ENCODE measurements at places on chromosomes 12 and 14. TPM values are rescaled to one million over a fixed set of nuclear protein-coding genes. Genes with fewer than 3 reads are reported as not detected.

GRCh38 chr12:1828856-1829255 lies 8.5 kb downstream of the LRTM2 start:
- no peak for DNase-seq
- H3K27ac ChIP-seq, result no peak overlapping the region
- H3K36me3 ChIP-seq, result peaks cover 37% of the 10 kb centered on the region
- H3K4me3 ChIP-seq, result no peak overlapping the region
- peaks cover 40% of the 10 kb centered on the region for H3K4me1 ChIP-seq

The PAX9 gene
- total RNA-seq, result 0.28 TPM

DNA sequence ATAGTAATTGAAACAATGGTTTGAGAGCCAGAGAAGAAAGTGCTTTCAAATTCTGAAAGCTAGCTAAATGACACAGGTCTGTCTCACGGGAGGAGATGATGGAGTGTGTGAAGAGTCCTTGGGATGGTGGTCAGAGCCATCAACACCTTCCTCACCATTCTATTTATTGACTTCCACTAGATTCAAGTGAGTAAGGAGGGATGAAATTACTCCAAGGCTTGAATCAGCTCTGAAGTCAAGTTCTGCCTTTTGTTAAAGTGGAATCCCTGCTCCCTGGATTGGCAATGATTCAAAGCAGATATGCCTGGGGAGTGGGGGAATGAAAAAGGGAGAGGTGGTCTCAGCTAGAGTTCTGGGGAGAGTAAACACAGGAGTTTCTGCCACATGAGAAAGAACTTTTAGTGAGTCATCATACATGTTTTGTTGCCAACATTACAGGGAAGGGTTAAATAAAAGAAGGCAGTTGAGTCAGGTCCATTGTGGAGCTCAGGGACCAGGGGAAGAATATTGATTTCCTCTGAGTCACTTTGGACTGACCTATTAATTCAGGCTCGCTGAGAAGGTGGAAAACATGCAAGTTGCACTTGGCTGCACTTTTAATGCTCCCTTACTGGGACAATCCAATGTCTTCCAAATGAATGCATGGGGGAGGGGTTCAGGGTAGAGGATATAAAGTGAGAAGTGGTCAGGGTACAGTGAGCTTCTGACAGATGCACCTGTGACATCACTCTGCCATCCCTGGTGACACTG lies 142.7 kb downstream of the TBX5 start:
- no peak overlapping the region for H3K27ac ChIP-seq
- H3K27me3 ChIP-seq, result peaks cover 2% of the 10 kb centered on the region
- H3K4me3 ChIP-seq, result no peak overlapping the region
- no peaks in the 10 kb centered on the region for H3K36me3 ChIP-seq
- no peak for DNase-seq

GRCh38 chr12:94047781-94048567 lies 100.4 kb upstream of the PLXNC1 start:
- no peaks in the 10 kb centered on the region for H3K27me3 ChIP-seq
- DNase-seq, result no peak
- H3K4me1 ChIP-seq, result no peaks in the 10 kb centered on the region
- no peak overlapping the region for H3K27ac ChIP-seq
- no peaks in the 10 kb centered on the region for H3K36me3 ChIP-seq

GRCh38 chr14:64195199-64195598 lies 99.0 kb downstream of the ESR2 start:
- peaks cover 28% of the 10 kb centered on the region for H3K4me1 ChIP-seq
- no peak for DNase-seq
- no peaks in the 10 kb centered on the region for H3K36me3 ChIP-seq
- H3K4me3 ChIP-seq, result no peak overlapping the region
- H3K27ac ChIP-seq, result no peak overlapping the region
- H3K27me3 ChIP-seq, result no peaks in the 10 kb centered on the region

The MANSC4 gene
- not detected for total RNA-seq

GRCh38 chr14:50001151-50001998 lies 108.5 kb downstream of the ARF6 start:
- H3K4me3 ChIP-seq, result no peak overlapping the region
- no peak for DNase-seq
- no peaks in the 10 kb centered on the region for H3K36me3 ChIP-seq
- peaks cover 13% of the 10 kb centered on the region for H3K27me3 ChIP-seq

GRCh38 chr12:49873361-49873934 lies 30.3 kb downstream of the FAIM2 start:
- peaks cover 44% of the 10 kb centered on the region for H3K36me3 ChIP-seq
- H3K4me3 ChIP-seq, result no peak overlapping the region
- H3K4me1 ChIP-seq, result peaks cover 41% of the 10 kb centered on the region
- H3K27me3 ChIP-seq, result no peaks in the 10 kb centered on the region
- no peak overlapping the region for H3K27ac ChIP-seq

DNA sequence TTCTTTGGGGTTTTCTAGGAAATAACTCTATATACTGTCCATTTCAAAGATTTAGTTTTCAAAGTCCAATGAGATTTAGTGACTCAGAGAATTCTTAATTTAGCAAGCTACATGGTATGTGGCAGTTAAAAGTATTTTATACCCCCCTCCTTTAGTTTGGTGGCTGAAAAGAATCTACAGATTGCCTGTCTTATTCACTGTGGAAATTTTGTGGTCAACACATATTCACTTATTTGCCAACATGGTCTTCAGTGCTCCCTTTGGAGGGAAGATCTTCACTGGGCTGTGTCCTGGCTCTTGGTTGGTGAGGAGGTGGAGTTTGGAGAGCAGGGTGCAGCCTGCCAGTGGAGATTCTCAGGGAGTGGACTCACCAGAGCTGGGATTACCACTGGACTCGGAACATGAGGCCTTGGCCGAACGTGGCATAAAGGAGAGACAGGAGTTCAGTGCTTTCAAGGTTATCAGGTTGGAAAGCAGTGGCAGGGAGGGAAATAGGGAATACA lies 39.8 kb downstream of the SAMD4A start:
- no peaks in the 10 kb centered on the region for H3K4me1 ChIP-seq
- no peaks in the 10 kb centered on the region for H3K27me3 ChIP-seq
- no peak overlapping the region for H3K4me3 ChIP-seq
- no peak overlapping the region for H3K27ac ChIP-seq
- no peak for DNase-seq

The KRT6C gene
- total RNA-seq, result not detected

- H3K27ac ChIP-seq, result peak overlapping the region; percentile 79
- no peaks in the 10 kb centered on the region for H3K36me3 ChIP-seq
- no peak overlapping the region for H3K4me3 ChIP-seq
These were observed 29.9 kb upstream of the TC2N start for GRCh38 chr14:91897106-91897701.

The FAM181A gene
- total RNA-seq, result 3.5 TPM

DNA sequence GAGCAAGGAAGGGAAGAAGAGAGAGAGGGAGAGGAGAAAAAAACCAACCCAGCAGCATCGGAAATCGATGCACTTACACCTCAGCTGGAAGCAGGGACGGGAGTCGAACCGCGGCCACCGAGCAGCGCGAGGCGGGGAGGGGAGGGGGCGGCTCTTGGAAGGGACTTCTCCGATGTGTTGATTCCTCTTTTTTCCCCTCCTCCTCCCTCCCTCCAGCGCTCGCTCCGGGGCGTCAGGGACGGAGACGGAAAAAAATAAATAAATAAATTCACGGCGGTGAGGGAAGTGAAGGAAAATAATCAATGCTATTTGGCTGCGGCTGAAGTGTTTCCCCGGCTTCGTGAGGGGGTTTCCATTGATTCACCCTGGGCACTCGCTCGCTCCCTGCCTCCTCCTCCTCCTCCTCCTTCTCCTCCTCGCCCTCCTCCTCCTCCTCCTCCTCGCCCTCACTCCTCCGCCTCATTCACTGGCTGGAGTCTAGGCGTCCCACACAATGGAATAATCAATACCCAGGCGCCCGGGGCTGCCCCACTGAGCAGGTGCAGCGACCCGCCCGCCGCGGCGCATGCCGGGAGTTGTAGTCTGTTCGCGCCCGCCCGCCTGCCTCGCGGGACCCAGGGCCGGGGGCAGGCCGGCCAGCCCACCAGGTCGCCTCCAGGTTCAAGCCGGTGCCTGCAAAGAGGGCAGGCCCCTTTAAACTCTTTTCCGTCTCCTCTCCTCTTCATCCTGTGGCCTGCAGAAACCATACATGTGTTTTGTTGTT lies at the start of gene ZFHX2:
ZFHX2 (minus strand) TSS at position 500 of the 763 bp plus-strand sequence. CDS start 16,440 bp downstream, outside the sequence.
- peak within 1 kb of the TSS; percentile 78 for H3K27ac ChIP-seq
- H3K27me3 ChIP-seq, result no peaks in the 10 kb centered on the region
- peaks cover 3% of the 10 kb centered on the region for H3K36me3 ChIP-seq
- H3K4me3 ChIP-seq, result peak within 1 kb of the TSS; percentile 81

The AACS gene
- total RNA-seq, result 22.0 TPM

The KRT86 gene
- total RNA-seq, result 0.10 TPM

The KCNC2 gene
- 23.2 TPM for total RNA-seq

DNA sequence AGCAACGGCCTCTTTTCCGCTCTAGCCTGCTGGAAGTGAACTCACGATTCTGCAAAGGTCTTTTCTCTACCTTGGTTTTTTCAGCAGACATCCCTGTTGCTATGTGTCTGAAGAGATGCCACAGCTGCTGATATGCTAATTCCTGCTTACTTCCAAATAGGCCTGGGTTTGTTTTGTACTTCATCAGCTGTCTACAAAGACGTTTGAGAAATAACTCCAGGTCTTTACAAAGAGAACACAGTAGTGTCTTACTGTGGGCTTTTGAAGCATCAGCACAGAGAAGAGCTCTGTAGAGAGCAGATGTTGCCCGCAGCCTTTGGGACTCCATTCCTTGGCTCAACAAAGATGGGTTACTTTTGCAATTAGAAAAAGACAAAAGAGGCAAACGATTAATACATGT lies 1366.5 kb downstream of the AACS start:
- H3K27me3 ChIP-seq, result no peaks in the 10 kb centered on the region
- H3K4me3 ChIP-seq, result no peak overlapping the region
- peak; percentile 62 for DNase-seq
- no peak overlapping the region for H3K27ac ChIP-seq

- H3K4me3 ChIP-seq, result no peak overlapping the region
- peaks cover 3% of the 10 kb centered on the region for H3K4me1 ChIP-seq
- no peaks in the 10 kb centered on the region for H3K36me3 ChIP-seq
- no peak for DNase-seq
- H3K27me3 ChIP-seq, result peaks cover 8% of the 10 kb centered on the region
These were observed 46.9 kb downstream of the KLHL28 start for GRCh38 chr14:44914849-44915248.

DNA sequence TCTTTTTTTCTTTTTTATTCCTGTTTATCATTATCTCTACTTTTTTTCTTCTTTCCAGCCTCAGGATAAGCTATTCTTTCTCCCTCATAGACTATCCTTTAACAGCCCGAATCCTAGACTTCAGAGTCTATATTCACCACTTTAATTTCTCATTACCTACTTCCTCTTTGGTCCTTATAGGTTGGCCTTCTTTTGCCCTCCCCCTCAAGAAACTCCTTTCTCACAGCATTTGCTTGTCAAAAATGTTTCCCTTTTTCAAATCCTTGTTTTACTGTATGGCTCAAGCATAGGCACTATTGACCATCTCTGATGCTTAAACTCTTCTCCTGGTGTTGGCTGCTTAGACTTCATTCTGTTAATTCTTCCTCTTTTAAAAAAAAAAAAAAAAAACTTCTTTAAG lies 52.5 kb downstream of the KIAA0586 start:
- no peak overlapping the region for H3K4me3 ChIP-seq
- H3K4me1 ChIP-seq, result no peaks in the 10 kb centered on the region
- peaks cover 7% of the 10 kb centered on the region for H3K36me3 ChIP-seq
- H3K27me3 ChIP-seq, result no peaks in the 10 kb centered on the region

The VEZT gene
- 128 TPM for total RNA-seq

DNA sequence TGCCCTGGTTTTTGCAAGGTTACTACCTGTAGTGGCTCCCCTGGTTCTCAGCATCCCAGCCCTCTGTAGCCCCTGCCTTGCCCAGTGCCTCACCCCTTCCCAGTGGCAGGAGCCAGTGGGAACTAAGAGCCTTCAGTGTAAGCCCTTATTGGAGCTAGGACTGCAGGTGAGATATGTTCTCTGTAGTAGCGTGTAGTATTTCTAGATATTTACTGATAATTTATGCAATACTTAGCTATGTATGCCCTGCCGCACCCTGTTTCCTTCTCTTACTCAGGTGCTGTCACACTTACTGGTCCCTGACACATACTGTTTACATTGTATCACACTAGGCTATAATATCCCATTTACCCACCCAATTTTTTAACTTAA lies 3.6 kb downstream of the BMAL2 start:
- DNase-seq, result no peak
- no peak overlapping the region for H3K27ac ChIP-seq
- H3K4me3 ChIP-seq, result no peak overlapping the region
- H3K36me3 ChIP-seq, result no peaks in the 10 kb centered on the region
- H3K4me1 ChIP-seq, result peaks cover 5% of the 10 kb centered on the region

GRCh38 chr12:53419756-53420155 lies 3.9 kb upstream of the AMHR2 start:
- H3K4me3 ChIP-seq, result no peak overlapping the region
- no peaks in the 10 kb centered on the region for H3K27me3 ChIP-seq
- H3K36me3 ChIP-seq, result no peaks in the 10 kb centered on the region

The RNASE4 gene
- total RNA-seq, result 10.8 TPM

DNA sequence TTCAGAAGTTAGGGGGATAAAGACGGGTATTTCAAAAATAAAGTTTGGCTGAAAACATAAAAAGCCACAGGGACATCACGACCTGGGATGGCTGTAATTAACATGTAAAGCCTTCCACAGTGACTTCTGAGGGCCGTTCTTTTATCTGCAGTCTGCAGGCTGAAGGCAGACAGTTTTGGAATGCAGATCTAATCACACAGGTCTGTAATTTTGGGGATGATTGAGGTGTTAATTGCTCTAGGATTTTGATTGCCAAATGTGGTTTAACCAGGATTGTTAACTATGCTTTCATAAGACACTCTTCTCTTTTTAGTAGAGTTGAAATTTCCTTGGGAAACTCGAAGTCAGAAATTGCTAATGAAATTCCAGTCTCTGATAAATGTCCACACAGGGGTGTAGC lies 355.5 kb downstream of the ATP23 start:
- no peaks in the 10 kb centered on the region for H3K36me3 ChIP-seq
- DNase-seq, result no peak
- H3K4me1 ChIP-seq, result no peaks in the 10 kb centered on the region
- no peak overlapping the region for H3K4me3 ChIP-seq
- no peaks in the 10 kb centered on the region for H3K27me3 ChIP-seq

DNA sequence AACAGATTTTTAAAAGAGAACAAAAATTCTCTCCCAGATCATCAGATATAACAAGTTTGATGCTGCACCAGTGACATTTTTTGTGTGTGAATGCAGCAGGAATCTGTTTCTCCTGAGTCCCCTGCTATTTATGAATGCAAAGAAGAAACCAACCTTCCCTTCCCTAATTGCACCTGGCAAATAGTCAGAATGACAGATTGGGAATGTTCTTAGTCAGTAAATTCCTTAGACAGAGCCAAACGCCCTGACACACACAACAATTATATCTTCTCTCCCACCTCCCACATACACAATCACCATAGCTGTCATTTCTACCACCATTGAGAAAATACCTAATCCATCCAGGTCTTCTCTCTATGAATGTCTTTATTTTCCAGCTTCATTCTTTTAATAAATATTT lies 174.4 kb downstream of the ALG10B start:
- no peaks in the 10 kb centered on the region for H3K27me3 ChIP-seq
- H3K36me3 ChIP-seq, result no peaks in the 10 kb centered on the region
- DNase-seq, result no peak
- no peaks in the 10 kb centered on the region for H3K4me1 ChIP-seq
- H3K4me3 ChIP-seq, result no peak overlapping the region

The CDH24 gene
- 9.6 TPM for total RNA-seq

DNA sequence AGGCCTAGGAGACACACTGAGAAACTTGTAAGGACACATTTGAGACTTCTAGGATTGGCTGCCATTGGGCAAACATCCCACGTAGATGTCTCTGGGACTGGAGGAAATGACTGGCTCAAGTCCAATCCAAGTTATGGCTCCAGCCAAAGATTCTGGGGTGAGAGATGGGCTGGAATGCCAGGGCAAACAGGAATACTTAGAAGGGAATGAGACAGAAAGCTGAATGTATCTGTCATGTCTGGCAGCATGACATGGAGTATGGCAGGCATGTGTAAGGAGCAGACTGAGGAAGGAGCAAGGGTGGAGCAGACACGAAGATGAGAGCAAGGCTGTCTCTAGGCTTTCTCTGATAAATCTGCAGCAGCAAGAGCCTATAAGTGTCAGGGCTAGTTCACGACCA lies 209.2 kb downstream of the PHLDA1 start:
- H3K27ac ChIP-seq, result no peak overlapping the region
- no peaks in the 10 kb centered on the region for H3K4me1 ChIP-seq
- no peaks in the 10 kb centered on the region for H3K36me3 ChIP-seq

Measured in spinal cord (tissue), 10 donors.